Activated CD4-positive, CD25-positive, alpha-beta regulatory T cell treated with anti-CD3 and anti-CD28 coated beads, Interleukin-2, amount 50 U/mL, for 16 hours (primary cell): ENCODE measurements at places on chromosomes 12 and 14.

DNA sequence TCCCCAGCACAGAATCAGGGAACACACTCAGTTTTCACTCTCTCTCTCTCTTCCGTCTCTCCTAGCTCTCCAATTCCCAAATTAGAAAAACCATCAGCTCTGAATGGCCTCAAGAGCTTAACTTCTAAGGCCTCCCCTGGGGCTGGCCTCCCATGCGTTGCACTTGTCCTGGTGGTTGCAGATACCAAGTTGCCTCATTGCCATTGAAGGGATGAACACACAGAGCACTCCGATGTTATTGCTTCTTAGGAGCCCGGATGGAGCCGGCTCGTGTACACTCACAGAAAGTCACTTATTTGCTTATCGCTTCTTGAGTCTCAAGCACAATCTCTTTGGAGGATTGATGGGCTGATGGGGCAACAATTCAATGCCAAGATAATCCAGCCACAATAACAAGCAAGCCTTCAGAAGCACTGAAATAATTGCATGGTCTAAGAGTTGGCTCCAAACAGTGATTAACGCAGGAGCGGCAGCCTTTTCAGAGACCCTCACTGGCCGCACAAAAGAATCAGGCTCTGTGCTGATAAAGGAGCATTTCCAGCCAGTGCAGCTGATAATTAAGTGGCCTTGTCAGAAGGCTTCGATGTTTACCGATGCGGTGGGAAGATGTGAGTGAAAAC lies 175.8 kb upstream of the TMEM132C start:
- DNase-seq, result no peak

GRCh38 chr14:104875811-104876210 lies 10.7 kb downstream of the CEP170B start:
- no peak for DNase-seq

DNA sequence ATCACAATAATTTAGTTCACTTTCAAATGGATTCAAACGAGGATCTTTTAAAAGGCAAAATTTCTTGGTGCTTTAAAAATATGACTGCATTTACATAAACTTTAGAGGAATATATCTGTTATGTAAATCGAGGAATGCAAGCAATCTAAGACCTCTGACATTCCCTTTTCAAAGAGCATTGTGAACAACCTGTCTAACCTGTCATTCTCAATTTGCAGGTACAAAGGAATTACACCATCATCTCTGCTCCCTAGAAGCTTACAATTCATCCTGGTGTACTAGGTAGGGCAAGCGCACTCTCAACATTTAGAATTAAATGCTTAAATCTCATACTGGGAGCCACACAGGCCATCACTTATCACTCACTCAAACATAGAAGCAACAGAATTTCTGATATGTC lies 35.6 kb downstream of the BMP4 start:
- DNase-seq, result no peak

DNA sequence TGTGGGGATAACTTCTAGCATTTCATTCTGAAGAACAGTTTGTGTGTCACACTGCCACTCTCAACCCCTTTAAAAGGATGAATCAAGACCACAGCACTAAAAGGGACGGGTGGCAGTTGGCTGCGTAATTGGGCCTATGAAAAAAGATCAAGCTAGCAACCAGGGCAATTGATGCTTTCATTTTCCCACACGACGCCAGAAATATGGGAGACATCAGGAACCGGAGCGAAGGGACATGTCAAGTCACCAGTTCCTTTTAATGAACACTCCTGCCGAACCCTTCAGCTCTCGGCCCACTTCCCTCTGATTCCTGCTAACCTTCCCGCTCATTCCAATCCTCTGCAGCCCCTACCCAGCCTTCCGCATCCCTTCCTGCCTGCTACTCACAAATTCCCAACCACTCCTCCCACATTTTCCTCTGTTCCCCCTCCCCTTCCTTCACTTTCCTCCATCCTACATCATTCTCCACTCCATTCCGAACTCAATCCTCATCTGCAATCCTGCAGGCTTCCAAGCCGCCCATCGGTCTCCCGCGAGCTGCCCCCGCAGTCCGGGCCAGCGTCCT lies 753 bp downstream of the CSRNP2 start:
- DNase-seq, result no peak

GRCh38 chr14:50452979-50453705 lies 56.5 kb upstream of the CDKL1 start:
- no peak for DNase-seq

DNA sequence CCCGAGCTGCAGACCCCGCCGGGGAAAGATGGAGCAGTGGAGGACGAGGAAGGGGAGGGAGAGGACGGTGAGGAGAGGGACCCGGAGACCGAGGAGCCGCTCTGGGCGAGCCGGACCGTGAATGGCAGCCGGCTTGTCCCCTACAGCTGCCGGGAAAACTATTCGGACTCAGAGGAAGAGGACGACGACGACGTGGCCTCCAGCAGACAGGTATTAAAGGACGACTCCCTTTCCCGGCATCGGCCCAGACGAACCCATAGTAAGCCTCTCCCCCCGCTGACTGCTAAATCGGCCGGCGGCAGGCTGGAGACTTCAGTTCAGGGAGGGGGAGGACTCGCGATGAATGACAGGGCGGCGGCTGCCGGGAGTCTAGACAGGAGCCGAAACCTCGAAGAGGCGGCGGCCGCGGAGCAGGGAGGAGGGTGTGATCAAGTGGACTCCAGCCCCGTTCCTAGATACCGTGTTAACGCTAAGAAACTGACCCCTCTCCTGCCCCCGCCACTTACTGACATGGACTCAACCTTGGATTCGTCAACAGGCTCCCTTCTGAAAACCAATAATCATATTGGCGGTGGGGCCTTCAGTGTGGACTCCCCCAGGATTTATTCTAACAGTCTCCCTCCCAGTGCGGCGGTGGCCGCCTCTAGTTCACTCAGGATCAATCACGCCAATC lies 962 bp downstream of the LEMD3 start:
- no peak for DNase-seq

GRCh38 chr12:80176706-80177105 lies 77.4 kb downstream of the OTOGL start:
- no peak for DNase-seq

- DNase-seq, result no peak
These were observed 5.6 kb downstream of the MARCHF9 start for GRCh38 chr12:57760347-57760982.

- DNase-seq, result no peak
These were observed 151.5 kb upstream of the SLC38A2 start for GRCh38 chr12:46523863-46524770.

- no peak for DNase-seq
These were observed 17.6 kb upstream of the RASSF8 start for GRCh38 chr12:25940886-25941285.

- no peak for DNase-seq
These were observed 44.1 kb downstream of the DERA start for GRCh38 chr12:15955281-15955680.

GRCh38 chr12:46452061-46452615 lies 79.6 kb upstream of the SLC38A2 start:
- DNase-seq, result no peak
